ENCODE measurements at places on chromosomes 2 and 18.
A peak's percentile ranks its signal among the peaks of the same experiment; 100 is the strongest.

DNA sequence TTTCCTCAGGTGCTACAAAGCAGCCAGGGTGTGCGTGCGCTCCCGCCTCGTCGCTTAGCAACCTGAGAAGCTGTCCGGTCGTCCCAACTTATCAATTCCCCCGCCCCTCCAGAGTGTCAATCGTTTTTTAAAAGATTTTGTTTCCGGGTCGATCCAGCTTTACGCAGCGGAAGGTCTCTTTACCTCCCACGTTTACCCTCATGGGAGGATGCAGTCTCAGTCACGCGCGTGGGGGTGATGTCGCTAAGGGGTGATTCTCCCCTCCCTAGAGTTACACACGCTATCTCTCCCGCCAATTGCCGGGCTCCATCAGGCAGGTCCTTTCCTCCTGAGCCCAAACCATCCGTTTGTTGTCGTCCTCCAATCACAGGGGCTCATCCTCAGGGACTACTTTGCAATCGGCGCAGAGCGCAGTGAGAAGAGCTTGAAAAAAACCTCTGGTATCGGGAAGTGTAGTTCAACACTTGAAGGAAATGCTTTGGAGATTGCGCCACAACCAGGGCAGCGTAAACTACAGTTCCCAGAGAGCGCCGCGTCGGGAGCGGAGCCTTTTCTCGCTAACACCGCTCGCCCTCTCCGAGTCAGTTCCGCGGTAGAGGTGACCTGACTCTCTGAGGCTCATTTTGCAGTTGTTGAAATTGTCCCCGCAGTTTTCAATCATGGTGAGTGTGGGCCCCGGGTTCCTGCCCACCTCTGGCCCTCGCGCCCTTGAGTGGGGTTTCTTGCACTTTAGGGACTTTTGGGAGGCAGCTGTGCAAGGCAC, at the start of the genes MDH1 and WDPCP:
MDH1 (plus strand) TSS at position 579 of the 763 bp plus-strand sequence; CDS start at position 660, 81 bp downstream.
WDPCP (minus strand) TSS at position 93 of the 763 bp plus-strand sequence. CDS start 206 bp downstream, outside the sequence.
- peak; percentile 99 for DNase-seq

DNA sequence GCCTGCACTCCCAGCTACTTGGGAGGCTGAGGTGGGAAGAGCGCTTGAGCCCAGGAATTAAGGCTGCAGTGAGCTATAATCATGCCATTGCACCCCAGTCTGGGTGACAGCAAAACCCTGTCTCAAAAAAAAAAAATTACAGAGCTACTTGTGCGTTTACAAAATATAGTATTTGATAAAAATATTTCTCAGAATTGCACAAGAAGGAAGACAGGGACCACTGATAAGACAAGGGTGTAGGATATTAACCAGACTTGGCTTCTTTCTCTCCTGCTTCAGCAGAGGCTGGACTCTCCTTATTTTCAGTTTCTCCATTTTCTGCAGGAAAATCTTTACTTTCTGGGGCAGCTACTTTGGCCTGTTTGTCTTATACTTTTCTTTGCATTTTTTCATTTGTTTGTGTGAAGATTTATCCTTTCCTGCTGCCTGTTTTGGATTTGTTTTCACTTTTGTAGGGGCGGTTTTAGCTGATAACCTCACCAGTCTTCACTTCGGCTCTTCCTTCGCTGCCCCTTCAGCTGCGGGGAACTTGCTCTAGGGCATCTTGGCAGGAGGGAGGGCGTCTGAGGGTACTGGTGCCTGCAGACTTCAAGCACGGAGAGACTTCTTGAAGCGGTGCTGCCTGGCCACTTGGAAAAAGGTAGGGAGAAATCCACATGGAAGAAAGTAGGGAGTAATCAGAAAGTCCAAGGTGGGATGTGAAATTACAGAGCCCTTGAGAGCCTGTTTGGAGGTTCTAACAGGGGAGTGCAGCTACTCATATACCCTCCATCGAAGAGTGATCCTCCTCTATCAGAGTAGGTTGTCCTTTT, 14.9 kb upstream of the ZDBF2 start:
- no peak for DNase-seq

DNA sequence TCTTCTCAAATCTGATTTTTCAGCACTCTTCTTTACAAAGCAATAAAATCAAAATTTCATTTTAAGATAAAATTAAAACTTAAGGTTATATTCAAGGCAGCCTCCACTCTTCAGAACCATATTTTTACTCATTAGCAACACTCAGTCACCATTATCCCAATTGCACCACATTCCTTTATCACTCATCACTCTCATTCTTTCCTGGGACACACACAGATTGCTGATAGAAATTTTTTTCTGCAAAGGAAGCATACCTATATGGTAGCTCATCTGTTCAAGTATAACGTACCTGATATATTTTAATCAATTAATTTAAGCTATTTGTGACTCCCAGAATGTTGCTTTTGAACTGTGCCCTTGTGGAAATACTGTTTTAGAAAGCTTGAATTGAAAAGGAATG, 1559.3 kb upstream of the ZEB2 start:
- DNase-seq = no peak

DNA sequence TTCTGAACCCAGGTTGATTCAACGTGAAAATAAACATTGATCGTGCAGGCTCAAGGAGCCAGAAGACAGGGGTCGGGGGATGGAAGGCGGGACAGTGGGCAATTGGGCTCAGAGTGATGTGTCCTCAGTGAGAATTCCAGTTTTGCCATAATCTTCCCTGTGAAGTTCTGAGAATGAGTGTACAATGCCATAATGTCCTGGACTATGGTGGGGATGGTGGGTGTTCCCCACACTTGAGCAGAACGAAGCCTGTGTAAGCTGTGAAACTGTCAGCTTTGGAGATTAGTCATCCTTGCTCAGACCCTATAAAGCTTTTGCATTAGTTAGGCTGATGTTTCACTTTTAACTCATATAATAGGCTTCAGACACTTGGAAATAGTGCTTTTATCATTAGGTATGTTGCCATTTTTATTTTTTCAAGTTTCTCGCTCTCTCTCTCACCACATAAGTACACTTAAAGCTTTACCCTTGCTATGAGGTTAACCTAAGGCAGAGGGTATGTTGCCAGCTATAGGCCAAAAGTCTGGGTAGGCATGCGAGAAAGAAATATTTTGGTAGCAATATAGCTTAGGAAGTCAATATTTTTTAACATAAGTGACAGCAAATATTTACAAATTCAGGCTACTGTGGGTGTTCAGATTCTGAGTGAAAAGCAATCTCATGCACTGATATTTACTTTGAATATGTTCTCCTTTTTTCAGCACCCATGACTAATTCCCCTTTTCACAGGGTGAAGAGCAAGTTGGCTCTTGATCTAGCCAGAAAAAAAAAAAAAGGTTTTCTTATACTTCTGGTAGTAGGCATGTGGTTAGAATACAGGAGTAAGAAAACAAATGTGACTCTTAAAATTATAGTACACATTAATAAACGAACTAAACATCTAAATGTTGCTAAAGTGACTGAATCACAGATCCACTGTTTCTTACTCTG, 47.2 kb downstream of the CDC42EP3 start:
- peak; percentile 54 for DNase-seq

DNA sequence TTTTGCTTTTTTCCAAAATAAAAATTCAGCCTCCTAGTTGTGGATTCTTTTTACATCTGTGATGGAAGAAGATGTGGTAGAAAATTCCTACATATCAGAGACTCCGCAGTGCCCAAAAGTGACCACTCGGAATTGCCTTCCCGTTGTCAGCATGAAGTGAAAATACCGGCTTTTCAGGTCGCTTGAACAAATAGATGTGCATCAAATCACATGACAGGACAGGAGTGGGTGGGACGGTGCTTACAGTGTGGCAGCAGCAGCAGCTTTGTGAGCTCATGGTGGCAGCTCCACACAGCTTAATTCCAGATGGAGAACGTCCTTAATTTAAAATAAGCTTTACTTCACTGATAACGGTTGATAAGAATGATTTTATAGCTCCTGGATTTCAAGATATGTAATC, 20.3 kb downstream of the SALL3 start:
- no peak for DNase-seq

- peak; percentile 52 for DNase-seq
Measured at GRCh38 chr2:96116424-96116878, at the start of gene ADRA2B. TSS of gene ADRA2B (minus strand) at chr2:96116571. CDS start at chr2:96116149, 422 bp downstream.

DNA sequence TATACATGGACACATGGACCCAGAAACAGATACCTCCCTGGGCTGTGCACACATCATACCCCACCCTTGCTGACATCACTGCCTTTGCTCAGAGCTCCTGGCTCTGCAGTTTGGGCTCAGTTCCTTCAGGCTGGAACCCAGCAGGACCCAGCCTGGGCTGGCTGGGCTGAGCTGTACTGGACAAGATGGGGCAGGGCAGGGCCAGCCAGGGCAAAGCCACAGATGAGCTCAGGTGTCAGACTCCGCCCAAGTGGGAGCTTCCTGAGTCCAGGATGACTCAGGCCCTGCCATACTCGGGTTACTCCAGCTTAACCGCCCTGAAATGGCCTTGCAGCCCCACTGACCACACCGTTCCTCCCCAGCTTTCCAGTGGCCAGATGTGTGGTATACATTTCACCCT, 284.9 kb downstream of the OSR1 start:
- DNase-seq = peak; percentile 72

GRCh38 chr2:176461098-176461808, 192.0 kb downstream of the MTX2 start:
- no peak for DNase-seq

- DNase-seq = no peak
Measured at GRCh38 chr2:104702031-104702850, 151.7 kb upstream of the POU3F3 start.

GRCh38 chr2:158100411-158100810, 1.3 kb upstream of the UPP2 start:
- DNase-seq = no peak

- peak; percentile 64 for DNase-seq
Measured at GRCh38 chr2:235511187-235511661, 17.4 kb downstream of the AGAP1 start.

DNA sequence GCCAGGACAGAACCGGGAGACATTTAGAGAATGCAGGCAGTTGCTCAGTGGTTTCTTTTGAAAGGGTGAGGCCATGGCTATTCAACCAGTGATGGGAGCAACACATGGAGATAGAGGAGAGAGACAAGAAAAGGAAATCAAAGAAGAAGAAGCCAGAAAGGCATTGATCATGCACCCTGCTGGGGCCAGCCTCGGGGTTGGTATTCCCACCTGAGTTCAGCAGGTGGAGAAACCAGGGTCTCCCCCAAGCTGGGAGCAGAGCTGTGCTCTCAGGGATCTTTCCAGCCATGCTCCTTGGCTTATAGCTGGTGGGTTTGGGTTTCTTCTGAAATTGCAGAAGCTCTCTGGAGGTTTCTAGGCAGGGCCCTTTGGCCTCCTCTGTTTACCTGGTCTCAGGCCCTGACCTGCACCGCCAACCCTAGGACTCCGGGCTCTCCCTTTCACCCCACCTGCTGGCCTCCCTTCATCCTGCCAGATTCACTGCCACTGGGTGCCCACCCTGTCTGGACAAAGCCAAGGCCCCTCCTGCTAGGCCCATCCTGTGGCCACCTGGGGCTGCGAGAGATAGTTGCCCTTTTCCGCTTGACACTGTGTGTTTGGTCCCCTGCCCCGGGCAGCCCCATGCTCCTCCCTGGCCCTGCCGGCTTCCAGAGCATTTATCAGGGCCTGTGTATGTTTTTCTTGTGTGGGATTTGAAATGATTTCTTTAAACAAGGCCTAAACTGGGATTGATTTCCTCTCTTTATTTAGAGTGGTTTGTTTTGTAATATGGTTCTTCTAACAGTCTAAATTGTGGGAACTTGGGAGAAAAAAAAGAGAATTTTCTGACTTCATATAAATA, 126.7 kb downstream of the DDX1 start:
- no peak for DNase-seq

DNA sequence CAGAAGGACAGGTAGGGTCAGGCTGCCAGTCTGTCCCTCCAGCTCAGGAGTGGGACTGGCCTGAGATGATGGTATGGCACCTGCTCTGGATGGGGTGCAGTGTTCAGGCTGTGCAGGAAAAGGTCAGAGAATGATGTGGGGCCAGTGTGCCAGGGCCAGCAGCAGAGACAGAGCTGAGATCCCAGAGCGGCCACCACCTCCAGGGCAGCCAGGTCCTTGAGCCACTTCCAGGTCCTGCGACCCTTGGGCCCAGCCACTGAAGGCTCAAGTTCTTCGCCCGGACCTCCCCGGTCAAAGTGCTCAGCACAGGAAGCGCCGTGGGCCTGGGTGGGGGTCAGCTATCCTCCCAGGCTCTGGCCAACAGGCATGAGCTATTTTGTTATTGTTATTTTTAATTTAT, 12.1 kb upstream of the ARMC9 start:
- DNase-seq = no peak

GRCh38 chr18:25327584-25327983, 24.4 kb downstream of the ZNF521 start:
- DNase-seq = no peak

- DNase-seq = peak; percentile 27
Measured at GRCh38 chr2:39665811-39666490, at the start of gene TMEM178A. TSS of gene TMEM178A (plus strand) at chr2:39665917. CDS start at chr2:39665975, 58 bp downstream.

DNA sequence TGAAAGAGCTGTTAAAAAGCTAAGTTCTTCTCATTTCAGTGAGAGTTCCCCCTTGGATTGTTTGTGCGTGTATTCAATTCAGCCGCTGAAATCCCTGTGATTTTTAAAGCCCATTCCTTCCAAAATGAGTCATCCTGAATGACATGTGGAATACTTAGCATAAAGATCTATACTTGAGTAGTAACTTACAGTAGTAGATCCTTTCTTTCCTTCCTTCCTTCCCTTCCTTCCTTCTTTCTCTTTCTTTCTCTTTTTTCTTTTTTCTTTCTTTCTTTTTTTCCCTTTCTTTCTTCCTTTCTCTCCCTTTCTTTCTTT, 18.2 kb upstream of the SOX11 start:
- DNase-seq = peak; percentile 10

DNA sequence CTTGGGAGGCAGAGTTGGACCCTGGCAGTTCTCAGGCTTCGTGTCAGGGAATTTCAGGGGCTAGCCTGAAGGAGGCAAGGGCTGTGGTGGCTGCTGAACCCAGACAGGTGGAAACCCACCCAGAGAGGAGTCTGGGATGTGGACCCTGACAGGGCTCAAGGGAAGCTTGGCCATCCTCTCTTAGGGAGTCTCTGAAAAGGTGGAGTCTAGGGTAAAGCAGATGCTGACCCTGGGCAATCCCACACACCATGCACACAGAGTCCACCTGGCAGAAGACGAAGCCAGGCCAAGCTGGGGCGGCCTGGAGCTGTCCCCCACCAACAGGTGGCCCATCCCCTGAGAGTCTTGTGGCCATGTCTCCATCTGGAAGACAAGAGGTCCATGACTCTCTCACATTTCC, 41.2 kb upstream of the TEX51 start:
- no peak for DNase-seq
